ENCODE measurements at places on chromosomes 7 and 10.

DNA sequence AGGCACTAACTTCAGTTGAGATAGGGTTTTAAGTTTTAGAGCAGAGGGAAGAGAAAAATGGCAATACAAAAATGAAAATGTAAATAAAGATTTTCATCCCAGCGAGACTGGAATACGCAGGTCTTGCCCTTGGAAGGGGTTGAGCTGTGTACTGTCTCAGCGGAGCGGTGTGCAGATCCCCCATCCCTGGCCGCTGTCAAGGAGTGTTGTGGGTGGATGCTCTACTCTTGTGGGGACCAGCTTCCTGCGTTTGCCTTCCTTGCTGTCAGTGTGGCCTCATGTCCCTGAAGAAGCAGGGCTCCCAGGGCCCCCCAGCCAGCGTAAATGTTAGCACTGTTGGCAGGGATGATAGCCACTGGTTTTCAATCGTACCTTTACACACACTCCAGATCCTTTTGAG, 249.7 kb upstream of the PITRM1 start:
- no peak for DNase-seq

GRCh38 chr10:24206334-24206733, 2.6 kb upstream of the KIAA1217 start:
- no peak for DNase-seq

DNA sequence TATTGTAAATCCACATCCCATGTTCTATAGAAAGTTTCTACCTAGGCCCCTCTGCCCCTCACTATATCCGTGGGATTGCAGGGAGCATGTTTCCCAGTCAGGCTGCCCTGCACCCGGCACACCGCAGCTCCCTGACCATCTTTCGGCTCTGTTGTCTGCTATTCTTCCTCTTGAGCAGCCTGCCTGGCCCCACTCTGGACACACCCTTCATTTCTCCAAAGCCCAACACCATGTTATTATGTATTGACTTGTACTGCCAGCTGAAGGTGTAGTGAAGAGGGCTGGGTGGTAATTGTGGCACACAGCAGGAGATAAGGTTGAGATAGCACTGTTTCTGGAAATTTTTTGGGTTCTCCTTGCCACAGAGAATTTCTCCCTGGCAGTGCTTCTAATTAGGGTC, 9.8 kb downstream of the LRMDA start:
- no peak for DNase-seq

DNA sequence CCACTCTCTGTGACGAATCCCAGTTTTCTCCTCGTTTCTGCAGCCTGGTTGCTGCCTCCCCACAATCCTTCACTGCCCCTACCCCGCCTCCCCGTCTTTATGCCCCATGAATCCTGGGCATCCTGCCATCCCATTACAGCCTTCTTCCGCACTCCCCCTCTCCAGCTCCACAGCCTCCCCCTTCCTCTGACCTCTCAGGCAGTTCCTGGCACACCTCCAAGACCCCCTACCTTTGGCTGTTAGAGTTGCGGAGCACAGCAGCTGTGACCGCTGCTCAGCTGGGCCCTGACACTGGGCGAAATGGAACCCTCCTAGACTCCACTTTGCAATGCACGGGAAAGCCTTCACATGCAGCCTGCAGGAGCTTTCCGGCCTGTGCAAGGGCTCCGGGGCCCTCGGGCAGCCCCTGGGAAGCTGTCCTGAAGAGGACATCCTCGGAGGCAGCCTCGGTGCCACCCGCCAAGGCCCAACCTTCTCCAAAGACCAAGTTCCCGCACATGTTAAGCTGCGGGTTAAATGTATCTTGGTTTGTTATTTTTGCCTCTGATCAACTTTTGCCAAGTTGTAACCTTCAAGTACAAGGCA, 400.7 kb upstream of the MKI67 start:
- no peak for DNase-seq

GRCh38 chr7:112987171-112987570, 99.5 kb downstream of the GPR85 start:
- DNase-seq = no peak

DNA sequence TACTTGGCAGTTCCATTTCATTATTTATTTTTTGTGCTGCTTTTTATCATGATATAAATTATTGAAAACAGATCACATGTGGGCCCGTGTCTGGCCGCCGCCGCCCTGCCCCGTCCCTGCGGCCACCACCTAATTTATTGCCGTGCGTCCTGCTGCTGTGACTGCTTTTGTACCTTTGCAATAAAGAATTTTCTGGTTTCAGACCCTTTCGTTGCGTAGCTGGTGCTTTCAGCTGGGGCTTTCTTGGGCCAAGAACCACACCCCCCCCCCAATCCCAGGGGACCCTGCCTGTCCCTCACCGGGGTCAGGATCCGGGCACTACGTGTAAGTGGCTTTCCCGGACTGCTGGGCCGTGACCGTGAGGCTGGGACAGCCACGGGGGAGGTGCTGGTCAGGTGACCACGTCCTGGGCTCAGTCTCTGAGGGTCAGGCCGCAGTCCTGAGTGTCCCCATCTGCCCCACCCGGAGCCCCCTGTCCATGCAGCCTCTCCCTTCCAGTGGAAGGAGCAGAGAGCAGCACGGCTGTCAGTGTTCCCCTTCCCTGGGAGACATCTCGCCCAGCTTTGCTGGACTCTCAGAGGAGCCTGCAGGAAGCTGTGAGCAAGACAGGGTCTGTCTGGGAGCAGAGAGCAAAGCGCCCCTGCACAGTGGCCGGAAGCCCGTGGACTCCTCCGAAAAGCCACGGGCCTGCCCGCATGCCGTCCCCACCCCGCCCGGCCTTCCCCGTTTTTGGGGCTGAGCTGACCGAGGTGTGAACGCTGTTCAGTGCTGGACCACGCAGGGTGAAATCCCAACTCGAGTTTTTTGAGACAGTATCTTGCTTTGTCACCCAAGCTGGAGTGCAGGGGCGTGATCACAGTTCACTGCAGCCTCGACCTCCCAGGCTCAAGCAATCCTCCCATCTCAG, 12.6 kb downstream of the MAFK start:
- no peak for DNase-seq

DNA sequence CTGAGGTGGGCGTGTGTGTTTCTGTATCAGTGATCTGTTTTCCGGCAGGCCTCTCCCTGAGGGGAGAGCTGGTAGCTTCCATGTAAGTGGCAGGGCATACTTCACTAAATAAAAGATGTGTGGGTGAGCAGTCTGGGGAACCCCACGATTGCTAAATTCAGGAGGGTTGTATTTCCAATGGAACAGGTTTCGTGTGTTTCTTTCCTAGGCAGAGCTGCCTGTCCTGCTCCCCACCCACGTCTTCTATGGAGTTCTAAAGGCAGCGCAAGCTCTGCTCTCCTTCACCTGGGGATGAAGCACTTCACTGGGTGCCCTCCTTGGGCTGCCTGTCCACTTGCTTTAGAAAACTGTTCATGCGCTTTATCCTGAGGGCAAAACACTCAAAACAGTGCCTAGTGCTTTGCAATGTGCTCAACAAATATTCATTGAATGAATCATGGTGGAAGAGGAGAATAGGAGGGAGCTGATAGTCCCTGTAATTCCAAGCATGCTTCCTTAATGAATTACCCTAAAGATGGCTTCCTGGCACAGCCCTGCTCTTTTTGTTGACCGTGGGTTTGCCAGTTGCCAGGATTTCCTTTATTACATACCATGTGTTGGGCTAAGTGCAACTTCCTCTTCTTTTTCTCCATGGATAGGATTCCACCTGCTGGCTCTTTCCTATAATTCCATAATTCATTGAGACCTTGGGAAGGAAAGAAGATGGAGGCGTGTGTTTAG, 50.6 kb upstream of the SRPK2 start:
- no peak for DNase-seq

- DNase-seq = no peak
Observed at GRCh38 chr7:54823776-54824175, 64.8 kb upstream of the SEC61G start.

DNA sequence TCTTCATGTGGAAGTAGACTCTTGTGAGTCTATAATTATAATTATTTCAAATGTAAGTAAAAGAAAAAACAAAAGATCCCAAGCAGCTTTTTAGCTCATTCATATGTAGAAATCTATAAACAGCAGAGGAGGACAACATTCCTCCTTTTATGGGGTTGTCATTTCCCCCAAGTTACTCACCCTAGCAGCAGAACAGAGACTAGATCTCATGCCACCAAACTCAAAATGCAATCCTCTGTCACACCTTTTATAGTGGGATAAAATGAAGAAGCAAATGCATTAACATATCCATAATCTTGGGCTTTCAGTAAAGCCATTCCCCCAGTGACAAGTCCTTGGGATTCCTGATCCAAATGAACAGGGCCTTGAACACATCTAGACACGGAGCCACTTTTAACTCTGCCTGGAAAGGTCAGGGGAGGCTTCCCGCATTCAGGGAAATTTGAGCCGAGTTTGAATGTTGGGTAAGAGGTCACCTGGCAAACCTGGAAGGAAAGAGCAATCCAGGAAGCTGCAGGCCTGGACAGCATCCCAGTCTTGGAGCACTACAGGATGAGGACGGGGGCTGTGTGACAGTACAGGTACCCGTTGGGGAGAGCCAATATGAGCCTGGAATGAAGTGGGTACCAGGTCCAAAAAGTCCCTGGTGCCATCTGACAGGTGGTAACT, 76.4 kb downstream of the DOCK4 start:
- no peak for DNase-seq

DNA sequence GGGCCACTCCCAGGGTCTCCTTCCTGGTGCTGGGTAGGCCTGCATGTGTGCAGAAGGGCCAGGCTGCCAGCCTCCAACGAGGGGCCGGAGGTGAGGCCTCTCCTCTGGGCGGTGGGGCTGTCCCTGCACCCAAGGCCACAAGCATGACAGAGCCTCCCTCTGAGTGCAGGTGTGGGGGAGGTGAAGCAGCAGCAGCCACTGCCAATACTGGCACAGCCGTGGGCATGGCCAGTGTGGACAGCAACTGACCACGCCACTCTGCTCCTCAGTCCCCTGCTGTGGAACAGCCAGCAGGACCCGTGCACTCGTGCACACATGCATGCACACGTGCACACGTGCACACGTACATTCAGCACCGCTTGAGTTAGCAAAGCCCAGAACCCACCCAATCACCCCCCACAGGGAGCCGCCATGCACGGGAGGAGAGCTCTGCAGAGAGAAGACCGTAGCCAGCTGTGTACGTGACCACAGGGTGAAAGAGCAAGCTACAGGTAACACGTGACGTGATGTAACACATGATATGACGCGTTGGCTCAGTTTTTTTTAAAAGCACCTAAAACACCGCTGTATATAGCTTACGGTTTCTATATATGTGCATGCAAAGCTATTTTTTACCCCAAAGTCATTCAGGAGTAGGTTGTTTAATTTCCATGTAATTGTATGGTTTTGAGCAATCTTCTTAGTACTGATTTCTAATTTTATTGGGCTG, 23.1 kb downstream of the PAPOLB start:
- DNase-seq = no peak

- no peak for DNase-seq
Observed at GRCh38 chr10:114479307-114479706, 75.0 kb upstream of the AFAP1L2 start.

DNA sequence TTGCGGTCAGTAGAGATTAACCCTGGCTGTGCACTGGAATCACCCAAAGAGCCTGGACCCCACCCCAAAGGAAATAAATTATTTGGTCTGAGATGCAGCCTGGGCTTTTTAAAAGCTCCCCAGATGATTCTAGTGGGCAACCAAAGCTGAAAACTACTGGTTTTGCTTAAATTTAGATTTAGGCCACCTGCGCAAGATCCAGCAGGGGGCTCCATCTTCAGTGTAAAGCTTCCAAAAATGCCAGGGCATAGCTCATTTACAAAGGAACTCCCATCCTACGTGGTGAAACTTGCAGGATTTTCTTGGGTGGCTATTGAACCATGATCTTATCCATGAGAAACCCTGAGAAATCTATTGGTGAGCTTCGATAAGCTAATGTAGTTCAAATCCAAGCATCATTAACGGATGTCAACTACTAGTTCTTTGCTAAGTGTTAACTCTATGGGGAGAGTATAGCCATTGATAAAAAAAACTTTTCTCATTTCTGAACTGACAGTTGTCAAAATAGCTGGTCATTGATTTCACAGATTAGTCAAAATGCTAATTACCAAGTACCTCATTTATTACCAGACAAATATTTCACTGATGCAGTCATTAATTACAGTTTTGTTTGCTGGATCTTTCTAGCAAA, 315.3 kb downstream of the LHFPL3 start:
- no peak for DNase-seq

GRCh38 chr7:151309311-151309710, 32.3 kb upstream of the NUB1 start:
- no peak for DNase-seq

DNA sequence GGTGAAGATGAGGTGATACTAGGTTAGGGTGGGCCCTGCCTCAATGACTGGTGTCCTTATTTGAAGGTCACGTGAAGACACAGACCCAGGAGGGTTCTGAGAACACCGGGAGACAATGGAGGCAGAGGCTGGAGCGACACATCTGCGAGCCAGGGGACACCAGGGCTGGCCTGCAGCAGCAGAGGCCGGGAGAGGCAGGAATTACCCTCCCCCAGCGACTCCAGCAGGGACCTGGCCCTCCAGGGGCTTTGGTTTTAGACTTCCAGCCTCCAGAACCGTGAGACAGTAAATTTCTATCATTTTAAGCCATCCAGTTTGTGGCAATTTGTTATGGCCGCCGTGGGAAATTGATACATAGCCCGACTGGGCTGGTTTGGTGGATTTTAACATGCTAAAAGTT, 152.2 kb downstream of the DNAJB6 start:
- DNase-seq = no peak

DNA sequence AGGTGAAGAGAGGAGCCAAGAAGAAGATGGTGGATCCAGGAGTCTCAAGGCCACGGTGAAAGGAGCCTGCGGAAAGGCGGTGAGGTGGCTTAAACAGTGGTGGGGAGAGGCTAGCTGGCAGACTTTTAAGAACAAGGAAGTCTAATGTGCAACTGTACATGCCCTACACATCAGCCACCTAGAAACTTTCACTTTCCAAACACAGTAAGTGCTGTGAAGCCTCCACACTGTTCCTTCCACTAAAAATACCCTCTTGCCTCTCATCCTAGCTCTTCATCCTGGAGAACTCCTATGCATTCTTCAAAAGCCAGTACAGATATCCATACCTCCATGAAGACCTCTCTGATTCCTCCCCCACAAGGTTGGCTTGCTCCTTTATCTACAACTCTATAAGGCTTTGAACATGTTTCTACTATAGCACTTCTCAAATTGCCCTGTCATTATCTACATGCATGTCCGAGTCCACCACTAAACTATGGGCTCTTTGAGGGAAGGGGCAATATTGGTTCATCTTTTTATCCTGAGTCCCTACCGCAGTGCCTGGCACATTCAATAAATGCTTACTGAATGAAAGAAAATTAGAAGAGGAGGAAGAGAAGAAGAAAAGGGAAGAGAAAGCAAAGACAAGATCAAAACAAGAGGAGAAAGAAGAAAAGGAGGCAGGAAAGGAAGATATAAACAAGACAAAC, 54.2 kb downstream of the DNAJC12 start:
- DNase-seq = no peak

DNA sequence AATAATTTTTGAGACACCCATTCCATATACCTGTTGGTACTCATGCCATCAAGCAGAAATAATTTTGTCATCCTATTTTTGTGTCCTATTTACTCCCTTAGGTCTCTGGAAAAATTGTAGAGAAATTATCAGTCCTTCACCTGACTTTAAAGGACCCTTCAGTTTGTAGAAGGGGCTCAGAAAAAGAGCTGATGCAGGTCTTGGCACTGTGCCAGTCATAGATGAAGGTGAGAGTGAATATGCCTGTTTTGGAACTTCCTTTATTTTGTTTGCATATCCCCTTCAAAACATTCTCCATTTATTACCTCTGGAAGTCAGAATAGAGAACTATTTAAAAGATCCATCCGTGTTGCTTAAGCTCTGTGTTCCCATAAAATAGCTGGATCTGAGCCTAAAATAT, 321.0 kb upstream of the TPK1 start:
- no peak for DNase-seq
